ENCODE measurements at places on chromosomes 7 and 10.
A peak's percentile ranks its signal among the peaks of the same experiment; 100 is the strongest.

DNA sequence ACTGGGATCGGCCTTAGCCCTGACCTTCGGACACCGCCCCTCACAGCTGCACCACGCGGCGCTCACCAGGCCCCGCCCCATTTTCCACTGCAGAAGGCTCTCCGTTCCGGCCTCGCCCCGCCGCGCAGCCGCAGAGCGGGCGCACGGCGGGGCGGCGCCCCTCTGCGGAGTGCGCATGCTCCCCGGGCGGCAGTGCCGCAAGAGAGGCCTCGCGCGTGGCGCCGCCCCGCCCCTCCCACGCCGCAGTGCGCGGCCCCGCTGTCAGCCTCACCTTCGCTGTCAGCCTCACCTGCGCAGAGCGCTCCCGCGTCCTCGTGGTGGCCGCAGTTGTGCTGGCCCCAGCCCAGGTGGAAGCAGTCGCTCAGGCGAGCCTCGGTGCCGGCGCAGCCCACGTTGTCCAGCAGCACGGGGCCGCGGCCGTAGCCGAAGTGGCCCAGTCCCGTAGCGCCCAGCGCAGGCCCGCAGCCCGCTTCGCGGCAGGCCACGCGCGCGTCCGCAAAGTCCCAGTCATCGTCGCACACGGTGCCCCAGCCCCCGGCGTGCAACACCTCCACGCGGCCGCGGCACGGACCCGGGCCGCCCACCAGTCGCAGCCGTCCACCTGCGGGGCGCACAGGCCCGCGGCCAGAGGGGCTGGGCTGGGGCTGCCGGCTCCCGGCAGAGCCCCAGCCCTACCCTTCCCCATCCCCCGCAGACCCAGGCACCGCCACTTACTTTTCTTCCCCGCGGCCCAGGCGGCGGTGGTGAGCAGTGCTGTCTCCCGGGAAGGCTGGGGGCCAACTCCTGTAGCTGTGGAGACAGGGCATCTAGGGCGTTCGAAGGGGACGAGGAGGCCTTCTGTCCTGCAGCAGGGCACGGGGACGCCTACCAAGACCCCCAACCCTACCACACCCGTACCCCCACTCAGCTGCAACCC lies 16.1 kb downstream of the SSC4D start:
- DNase-seq, result peak; percentile 86

DNA sequence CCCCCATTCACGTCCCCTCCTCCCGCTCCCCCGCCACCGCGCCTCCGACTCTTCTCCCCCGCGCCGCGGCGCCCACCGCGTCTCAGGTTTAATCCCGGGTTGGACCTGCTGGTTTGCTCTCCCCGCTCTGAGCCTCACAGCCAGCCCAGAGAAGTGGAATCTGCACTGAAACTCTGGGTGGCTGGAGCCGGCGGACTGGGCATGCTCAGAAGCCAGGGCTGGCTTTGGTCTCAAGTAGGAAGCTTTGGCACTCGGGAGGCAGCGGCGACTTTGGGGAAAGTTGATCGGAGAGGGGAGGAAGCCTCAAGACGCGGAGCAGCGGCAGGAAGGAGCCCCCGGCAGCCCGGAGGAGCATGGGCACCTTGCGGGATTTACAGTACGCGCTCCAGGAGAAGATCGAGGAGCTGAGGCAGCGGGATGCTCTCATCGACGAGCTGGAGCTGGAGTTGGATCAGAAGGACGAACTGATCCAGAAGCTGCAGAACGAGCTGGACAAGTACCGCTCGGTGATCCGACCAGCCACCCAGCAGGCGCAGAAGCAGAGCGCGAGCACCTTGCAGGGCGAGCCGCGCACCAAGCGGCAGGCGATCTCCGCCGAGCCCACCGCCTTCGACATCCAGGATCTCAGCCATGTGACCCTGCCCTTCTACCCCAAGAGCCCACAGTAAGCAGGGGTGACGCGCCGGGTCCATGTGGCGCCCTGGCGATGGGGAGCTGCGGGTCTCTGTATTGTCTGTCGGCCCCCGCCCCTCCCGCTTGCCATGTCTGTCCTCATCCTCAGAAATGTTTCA lies at the start of gene PRKG1:
PRKG1 (plus strand) TSS at position 250 of the 791 bp plus-strand sequence.
- peak; percentile 68 for DNase-seq

DNA sequence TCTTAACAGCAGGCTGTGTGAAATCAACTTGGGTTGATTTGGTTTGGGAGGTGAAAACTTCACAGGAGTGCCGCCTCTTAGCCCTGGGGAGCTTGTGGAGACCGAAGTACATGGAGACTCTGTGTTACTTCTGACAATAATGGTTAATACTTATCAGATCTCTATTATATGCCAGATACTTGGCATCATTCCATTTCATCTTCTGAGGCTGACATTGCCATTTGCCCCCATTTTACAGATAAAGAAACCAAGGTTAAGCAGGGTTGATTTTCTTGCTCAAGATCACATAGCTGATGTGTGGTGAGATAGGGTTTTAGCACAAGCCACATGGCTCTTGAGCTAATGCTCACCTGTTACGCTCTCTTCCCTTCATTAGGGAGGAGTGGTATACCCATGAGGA lies 150.6 kb upstream of the FAM13C start:
- DNase-seq, result no peak

DNA sequence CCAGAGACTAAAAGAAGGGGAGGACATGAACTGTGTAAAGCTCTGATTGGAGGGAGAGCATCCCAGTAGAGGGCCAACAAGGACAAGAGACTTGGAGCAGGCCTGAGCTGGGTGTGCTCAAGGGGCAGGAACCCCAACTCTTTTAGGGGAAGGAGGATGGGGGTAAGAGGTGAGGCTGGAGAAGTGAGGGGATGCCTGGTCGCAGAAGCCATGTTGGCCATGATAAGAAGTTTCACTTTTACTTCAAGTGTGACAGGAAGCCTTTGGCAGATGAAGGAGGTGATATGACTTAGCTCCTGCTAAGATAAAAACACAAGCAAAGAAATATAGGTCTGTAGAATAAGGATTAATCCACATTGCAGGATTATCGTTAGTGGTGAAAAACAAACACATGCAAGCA lies 208.3 kb downstream of the JAZF1 start:
- no peak for DNase-seq

DNA sequence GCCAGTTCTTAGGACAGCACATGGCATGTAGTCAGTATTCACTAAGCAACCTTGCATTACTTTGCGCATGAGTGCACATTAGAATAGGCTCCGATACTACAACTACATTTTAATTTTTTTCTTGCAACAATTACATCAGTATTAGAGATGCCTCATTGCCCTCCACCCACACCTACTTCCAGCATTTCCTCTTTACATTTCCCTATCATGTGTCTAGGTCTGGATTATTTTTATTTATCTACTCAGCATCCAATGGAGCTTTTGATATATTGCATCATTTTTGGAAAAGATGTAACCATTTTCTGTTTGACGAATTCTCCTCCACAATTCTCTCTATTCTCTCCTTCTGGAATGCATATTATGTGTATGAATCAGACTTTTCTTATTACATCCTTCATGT lies 258.2 kb upstream of the GLI3 start:
- no peak for DNase-seq
